ENCODE measurements at places on chromosomes 7 and 10.

GRCh38 chr7:111510584-111511378 lies 51.5 kb downstream of the IMMP2L start:
- no peak for DNase-seq

DNA sequence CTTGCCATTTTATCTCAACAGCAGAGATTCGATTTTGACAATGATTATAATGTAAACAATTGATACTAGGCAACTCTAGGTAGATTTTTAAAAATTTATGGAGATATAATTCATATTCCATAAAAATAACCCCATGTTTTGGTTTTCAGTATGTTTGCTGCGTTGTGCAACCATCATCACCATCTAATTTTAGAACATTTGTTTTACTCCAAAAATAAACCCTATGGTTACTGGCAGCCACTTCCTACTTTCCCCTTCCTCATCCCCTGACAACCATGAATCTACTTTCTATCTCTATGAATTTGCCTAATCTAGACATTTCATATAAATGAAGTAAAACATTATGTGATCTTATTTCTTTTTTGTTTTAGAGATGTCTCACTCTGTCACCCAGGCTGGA lies 401.9 kb downstream of the THSD7A start:
- no peak for DNase-seq

DNA sequence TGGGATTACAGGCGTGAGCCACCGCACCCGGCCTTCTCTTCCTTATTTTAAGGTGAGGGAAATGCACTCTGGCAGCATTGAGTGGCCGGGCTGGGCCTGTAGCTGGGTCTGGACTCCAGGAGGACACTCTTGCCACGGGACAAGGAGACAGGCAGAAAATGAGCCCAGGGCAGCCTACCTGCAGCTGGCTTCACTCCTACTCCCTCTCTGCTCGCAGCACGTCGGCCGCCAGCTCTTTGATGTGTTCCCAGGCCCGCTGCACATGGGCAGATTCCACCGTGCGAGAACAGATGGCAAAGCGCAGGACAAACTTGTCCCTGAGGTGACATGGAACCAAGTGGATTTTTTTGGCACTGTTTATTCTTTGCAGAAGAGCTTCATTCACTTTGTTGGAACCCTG lies 12.9 kb upstream of the FIGNL1 start:
- DNase-seq, result no peak

DNA sequence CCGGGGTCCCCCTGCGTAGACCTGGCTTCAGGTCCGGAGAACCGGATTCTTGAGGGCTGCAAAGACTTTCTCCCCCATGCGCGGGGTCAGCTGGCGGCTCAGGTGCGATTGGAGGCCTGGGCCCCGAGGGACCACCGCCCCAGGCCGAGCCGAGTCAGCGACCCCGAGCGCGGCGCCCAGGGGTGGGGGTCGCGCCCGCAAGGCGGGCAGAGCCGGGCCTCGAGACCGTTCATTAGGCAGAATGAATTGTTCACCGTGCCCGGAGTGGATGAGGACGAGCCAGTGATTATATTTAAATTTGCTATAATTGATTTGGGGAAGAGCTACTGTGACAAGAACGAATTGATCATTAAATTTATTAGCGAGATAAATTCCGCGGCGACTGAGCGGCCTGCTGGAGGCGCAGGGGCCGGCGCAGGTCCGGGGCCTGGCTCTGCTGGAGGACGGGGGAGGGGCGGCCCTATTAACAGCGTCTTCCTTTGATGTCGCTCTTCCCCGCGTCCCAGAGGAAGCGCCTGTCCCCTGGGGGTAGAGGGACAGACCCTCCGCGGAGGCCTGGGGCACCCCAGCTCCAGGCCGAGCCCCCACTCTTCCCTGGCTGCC lies 7.5 kb downstream of the MNX1 start:
- no peak for DNase-seq

Data from GM12891 (cell line).